Stimulated activated CD8-positive, alpha-beta memory T cell treated with anti-CD3 and anti-CD28 coated beads, Interleukin-7, amount 100 ng/mL, for 4 hours (primary cell): ENCODE measurements at places on chromosomes 6 and 20.
A peak's percentile ranks its signal among the peaks of the same experiment; 100 is the strongest.

DNA sequence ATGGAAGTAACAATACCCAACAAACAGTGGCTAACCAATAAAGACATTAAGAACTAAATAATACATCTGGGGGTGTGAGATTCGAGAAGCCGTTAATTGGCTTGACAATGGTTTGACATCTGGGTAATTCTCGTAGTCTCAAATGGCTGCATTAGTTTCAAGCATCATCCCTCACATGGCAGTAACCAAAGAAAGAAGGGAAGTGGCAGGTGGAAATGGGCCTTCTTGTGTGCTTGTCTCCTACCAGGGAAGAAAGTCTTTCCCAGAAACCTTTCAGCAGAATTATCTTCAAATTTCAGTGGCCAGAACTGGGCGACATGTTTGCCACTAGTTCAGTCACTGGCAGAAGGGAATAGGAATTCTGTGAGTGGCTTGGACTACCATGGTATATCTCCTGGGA is 10.4 kb downstream of the STK4 start:
- DNase-seq = no peak

DNA sequence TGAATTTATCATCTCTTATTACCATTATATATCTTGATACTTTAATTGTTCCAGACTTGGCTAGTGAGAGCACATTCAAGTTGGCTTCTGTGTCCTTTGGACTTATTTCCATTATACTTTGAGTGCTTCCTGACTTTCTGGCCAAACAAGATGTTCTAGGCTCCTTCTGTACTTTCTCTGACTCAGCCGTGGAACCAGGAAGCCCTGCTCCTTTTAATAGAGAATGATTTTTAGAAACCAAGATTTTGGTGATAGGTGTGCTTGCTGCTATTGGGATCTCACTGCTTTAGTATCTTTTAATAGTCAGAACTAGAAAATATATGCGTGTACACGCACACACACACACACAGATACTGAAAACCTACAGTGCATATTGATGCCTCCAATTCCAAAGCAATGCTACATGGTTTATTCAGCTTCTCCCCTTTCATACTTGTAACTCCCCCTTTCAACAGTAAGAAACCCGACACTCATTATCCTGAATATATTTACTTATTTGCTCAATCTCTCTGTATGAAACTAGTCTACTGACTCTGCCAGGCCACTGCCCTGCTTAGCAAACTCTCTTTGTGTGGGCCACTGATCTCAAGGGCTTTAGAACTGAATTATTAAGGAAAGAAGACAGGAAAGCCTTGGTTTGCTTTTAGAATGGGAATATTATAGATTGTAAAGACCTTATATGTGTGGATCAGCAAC is 42.7 kb upstream of the EZR start:
- DNase-seq = no peak

DNA sequence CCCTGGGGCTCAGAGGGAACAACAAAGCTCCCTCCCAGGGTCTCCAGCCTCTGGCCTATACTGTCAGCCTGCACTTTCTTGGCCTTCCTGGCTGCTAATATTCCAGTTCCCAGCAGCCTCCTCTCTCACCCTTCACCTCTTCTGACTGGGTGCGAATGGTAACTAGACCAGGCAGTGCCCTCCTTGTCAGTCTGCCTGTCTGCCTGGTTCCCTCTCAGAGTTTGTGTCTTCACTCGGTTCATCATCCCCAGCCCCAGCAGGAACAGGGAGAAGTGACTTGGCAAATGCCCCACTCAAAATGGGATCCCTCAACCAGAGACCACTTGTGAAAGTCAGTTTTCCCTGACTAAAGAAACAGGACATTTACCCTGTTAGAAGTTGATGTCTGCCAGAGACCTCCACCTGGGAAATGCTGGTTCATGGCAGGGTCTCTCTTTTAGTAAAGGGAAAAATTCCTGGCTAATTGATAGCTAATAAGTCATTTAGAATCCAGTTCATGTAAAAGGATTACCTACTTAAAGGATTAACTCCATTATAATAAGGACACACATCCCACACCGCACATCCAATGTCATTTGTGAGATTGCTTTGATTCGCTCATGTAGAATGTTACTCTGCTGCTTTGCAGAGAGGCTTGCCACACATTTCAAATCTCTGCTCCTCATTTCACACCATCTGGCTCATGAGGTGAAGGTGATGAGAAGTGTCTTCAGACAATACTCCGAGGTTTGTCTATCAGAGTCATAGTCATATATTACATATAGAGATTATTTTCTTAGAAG is 18.6 kb upstream of the MICB start:
- DNase-seq = no peak

GRCh38 chr20:37095108-37095598 is 644 bp downstream of the RBL1 start:
- DNase-seq = no peak

- DNase-seq = no peak
These were observed 104.9 kb downstream of the TULP4 start for GRCh38 chr6:158416883-158417759.

- no peak for DNase-seq
These were observed 1.1 kb downstream of the PCSK2 start for GRCh38 chr20:17227669-17228623.

GRCh38 chr6:11775791-11776409 is 2.7 kb downstream of the ADTRP start:
- no peak for DNase-seq

DNA sequence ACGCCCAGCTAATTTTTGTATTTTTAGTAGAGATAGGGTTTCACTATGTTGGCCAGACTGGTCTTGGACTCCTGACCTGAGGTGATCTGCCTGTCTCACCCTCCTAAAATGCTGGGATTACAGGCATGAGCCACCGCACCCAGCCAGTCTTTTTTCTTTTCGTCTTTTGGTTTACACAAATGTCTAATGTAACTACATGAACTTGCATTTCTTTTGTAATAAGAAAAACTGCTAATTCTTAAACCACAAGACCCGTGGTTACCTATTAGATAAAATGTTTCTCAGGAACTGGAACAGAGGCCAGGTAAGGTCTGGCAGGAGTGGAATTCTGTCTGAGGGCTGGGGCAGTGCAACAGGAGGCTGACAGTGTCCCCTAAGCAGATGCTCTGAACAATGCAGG is 32.7 kb upstream of the GSTA3 start:
- DNase-seq = no peak

DNA sequence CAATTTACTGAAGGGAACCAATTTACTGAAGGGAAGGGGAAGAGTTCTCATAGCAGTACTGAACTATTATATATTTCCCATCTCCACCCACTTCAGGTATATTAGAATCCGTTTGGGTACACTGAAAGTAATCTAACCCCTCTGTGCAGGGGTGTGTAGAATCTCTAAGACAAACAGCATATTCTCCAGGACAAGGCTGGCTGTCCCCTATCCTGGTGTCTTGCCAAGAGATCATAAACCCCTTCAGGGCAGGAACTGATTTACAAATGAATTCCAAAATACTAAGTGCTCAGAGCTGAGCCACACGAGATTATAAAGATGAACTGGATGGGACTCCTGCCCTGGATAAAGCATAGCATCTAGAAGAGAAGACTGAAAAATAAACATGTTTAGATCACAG is 9.2 kb downstream of the ASF1A start:
- DNase-seq = no peak

DNA sequence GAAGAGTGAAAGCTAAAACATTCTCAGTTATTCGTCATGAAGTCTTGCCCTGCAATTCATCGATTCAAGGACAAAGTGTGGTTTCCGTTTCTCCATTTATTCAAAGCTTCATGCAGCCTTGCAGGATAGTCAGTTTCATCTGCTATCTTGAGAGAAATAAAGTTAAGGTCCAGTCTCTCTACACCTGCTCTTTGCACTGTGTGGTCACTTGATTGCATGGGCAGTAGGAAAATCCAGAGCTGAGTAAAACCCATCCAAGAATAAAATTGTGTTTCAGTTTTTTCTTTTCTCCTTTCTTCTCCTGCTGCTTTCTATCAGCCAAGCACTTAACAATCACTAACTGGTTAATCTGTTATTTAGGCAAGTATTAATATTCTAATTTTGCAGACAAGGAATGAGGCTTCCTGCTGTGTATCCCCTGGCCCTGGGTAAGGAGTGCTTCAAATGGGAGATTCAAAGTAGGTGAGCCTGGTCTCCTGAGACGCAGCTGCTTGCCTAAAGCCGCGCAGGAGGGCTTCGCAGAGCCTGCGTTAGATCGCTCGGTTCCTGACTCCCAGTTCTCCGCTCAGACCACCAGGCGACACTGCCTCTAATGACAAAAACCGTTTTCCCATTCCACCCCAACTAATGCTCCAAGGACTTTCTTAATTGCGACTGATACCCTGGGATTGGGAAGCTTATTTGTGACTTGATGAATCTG is 808.3 kb downstream of the TFAP2A start:
- no peak for DNase-seq

- DNase-seq = no peak
These were observed 11.9 kb upstream of the CPNE5 start for GRCh38 chr6:36851149-36851614.

- DNase-seq = no peak
These were observed 86.2 kb downstream of the TFAP2C start for GRCh38 chr20:56715309-56715708.

DNA sequence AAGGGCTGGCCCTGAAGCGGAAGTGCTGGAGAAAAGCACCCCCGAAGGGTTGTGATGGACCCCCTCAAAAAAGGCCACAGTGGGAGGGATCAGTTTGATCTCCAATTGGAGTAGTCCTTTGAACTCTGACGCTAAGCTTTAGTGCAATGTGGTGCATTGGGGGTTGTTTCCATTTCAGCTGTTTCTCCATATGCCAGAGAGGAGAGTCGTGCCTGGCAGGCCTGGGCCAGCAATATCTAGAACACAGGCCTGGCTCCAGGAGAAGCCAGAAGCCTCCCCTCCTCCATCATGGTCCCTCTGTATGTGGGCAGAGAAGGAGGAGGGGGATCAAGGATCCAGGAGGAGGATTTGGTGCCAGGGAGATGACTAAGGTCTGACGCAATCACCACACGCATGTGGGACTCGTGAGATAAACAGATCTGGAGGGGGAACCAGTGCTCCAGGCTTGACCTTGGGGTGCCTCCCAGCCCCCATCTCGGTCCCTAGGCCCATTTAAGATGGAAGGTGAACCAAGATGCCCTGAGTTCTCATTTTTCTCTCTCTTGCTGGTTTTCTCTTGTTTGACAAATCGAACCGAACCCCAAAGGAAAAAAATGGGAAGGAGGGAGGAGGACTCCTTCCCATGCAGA is 517.4 kb upstream of the JARID2 start:
- DNase-seq = no peak

GRCh38 chr20:40189621-40190020 is 499.4 kb downstream of the MAFB start:
- no peak for DNase-seq

DNA sequence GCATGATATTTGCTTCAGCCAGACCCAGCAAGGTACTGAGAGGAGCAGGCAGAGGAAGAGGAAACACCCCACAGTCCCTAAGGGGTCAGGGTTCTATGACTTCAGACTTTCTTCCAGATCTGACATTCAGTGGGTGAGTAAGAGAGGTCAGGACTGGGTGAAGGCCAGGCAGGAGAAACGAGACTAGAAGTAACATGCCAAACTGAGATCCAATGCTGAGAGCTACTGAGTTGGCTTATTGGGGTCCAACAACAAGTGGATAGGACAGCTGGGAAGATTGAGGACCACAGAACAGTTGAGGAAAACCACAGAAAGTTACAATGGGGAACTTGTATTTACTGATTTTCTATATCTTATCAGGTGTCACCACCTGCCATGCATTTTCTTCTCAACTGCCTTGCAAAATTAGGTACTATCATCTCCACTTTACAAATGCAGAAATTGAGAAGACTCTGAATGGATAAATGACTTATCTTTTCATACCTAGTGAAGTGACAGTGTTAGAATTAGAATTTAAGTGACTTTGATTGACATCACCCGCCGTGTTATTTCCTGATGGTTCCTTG is 43.8 kb upstream of the HIVEP1 start:
- no peak for DNase-seq

- DNase-seq = no peak
These were observed 1153.1 kb upstream of the GJE1 start for GRCh38 chr6:140979642-140980091.

DNA sequence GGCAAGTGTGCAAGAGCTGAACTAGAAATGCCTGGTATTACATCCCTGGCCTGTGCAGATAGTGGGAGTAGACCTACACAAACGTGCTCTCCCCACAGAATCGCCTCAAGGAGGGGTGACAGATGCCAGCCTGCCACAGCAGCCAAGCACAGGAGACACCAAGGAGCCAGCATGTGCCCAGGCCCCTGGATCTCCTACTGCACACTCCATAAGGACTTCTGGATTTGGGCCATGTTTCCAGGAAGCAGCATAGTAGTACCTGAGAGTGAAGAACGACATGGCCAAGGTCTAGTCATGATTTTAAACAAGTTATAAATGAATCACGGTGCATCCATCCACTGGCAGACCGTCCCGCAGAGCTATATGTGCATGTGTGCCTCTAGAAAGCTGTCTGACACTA is 232.2 kb downstream of the SYNDIG1 start:
- DNase-seq = no peak

GRCh38 chr6:6781873-6782227 is 193.3 kb downstream of the LY86 start:
- DNase-seq = no peak

DNA sequence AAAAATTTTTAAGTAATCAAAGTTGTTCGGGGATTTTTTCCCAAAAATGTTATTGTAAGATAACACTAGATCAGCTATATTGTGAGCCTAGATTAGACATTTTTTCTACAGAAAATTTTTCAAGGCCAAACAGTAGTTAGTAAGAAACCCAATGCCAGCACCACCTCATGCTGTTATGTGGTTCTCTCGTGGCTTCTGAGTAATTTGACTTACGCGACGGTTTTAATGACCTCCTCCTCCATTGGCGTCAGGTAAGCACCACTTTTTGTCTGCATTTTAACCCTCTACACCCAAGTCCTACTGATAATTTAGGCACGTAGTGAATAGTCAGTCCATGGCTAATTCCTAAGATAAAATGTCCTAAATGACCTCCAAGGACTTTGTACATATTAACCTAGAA is 9.7 kb downstream of the RPS6KA2 start:
- DNase-seq = no peak

GRCh38 chr20:59818911-59819310 is 114.5 kb downstream of the SYCP2 start:
- DNase-seq = no peak

DNA sequence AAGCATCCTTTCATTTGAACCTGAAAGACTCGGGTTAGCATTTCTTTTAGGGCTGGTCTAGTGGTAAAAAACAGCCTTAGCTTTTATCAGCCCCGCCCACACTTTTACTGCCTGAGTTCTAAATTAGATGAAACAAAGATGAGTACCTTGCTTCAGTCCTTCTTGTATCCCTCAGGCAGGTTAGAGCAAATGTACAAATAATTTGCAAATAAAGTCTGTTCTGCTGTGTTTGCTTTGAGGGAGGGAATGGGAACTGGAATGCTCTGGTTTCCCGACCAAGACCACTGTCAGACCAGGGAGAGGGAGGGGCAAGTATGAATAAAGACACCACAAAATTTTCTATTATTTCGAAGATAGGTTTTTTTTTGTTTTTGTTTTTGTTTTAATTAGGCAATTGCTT is 85.5 kb upstream of the FLRT3 start:
- DNase-seq = no peak

- peak; percentile 72 for DNase-seq
These were observed 810 bp upstream of the PRIM2 start for GRCh38 chr6:57316581-57317059.

- DNase-seq = no peak
These were observed 781.0 kb upstream of the GJE1 start for GRCh38 chr6:141351721-141352120.

GRCh38 chr6:134990262-134990661 is 40.4 kb upstream of the ALDH8A1 start:
- DNase-seq = no peak

- DNase-seq = no peak
These were observed 146.8 kb downstream of the LAMA2 start for GRCh38 chr6:129029778-129030177.

GRCh38 chr6:112004201-112005012 is 49.5 kb upstream of the CCN6 start:
- DNase-seq = no peak
